CD4-positive, alpha-beta T cell treated with Interleukin-10 for 1 hour (primary cell): ENCODE measurements at places on chromosomes 2 and 18.

- no peak for DNase-seq
Measured at GRCh38 chr2:117057016-117057415, 757.5 kb upstream of the DDX18 start.

- no peak for DNase-seq
Measured at GRCh38 chr2:60858897-60859311, 22.5 kb upstream of the REL start.

GRCh38 chr2:42456126-42456839, 37.5 kb downstream of the KCNG3 start:
- DNase-seq: no peak

- DNase-seq: no peak
Measured at GRCh38 chr2:200596774-200597570, 11.2 kb downstream of the AOX1 start.

DNA sequence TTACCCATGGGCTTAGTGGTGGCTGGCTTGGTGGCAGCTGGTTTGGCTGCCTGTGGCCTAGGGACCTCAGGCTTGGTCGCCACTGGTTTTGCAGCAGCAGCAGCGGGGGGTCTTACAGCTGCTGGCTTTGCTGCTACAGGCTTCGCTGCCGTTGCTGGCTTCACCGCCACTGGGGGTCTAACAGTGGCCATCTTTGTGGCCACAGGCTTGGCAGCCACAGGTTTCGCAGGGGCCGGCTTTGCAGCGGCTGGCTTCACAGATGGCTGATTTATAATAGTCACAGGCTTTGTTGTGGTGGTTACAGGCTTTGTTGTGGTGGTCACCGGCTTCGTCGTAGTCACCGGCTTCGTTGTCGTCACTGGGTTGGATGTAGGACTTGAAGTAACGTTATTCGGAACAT, 77.8 kb downstream of the COL6A3 start:
- DNase-seq: no peak

DNA sequence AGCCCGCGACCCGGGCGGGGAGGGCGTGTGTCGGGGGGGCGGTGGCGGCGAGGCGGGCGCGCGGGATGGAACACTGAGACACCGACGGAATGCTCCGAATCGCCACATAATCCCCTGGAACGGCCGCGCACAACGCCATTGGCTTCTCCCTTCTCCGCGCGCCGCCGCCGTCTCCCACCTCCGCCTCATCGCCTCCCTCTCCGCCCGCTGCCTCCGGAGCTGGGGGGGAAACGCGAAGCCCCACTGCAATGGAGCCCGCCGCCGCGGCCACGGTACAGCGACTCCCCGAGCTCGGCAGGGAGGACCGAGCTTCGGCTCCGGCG, at the start of gene PHLPP1:
Gene PHLPP1, plus strand, starts transcription at position 106 of the 323 bp plus-strand sequence. Its CDS starts 143 bp downstream, at position 249.
- no peak for DNase-seq

GRCh38 chr2:3307901-3308300, 69.7 kb downstream of the EIPR1 start:
- no peak for DNase-seq

- no peak for DNase-seq
Measured at GRCh38 chr2:129721846-129722245, 257.6 kb upstream of the RAB6C start.

DNA sequence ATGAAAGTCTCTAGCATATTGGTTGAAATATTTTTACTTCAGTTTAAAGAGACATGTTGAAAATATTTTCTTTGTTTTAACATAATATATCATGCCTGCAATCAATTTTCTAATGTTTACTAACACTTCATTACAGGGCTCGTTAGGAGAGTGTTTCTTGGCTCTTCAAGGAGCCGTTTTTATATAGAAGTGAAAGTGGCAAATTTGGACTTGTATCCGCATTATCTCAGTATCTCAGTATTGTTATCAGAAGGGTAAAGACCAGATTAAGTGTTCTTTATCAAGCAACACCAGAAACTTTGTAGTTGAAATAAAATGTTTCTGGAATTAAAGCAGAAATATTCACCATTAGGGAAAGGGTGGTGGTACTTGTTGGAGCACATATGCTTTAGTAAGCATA, 97.8 kb downstream of the BABAM2 start:
- DNase-seq: no peak

DNA sequence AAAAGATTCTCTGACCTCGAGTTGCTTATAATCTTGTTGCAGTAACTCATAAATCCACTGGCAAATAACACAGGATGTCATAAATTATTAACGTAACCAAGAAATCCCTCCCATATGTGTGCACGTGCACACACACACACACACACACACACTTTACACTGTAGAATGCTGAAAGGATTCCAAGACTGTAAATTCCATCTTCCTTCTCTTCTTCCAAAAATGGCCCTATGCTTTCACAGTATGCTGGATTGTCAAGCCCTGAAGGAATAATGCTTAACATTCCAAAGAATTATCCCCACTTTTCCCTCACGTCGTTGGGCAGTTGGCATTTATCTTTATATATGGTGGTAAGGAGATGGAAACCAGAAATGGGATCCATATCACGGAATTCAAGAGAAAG, 117.5 kb upstream of the CRIM1 start:
- DNase-seq: no peak

GRCh38 chr2:26068602-26069298, 34.9 kb downstream of the RAB10 start:
- DNase-seq: peak; percentile 62

- no peak for DNase-seq
Measured at GRCh38 chr2:74328074-74328473, 15.1 kb downstream of the SLC4A5 start.

DNA sequence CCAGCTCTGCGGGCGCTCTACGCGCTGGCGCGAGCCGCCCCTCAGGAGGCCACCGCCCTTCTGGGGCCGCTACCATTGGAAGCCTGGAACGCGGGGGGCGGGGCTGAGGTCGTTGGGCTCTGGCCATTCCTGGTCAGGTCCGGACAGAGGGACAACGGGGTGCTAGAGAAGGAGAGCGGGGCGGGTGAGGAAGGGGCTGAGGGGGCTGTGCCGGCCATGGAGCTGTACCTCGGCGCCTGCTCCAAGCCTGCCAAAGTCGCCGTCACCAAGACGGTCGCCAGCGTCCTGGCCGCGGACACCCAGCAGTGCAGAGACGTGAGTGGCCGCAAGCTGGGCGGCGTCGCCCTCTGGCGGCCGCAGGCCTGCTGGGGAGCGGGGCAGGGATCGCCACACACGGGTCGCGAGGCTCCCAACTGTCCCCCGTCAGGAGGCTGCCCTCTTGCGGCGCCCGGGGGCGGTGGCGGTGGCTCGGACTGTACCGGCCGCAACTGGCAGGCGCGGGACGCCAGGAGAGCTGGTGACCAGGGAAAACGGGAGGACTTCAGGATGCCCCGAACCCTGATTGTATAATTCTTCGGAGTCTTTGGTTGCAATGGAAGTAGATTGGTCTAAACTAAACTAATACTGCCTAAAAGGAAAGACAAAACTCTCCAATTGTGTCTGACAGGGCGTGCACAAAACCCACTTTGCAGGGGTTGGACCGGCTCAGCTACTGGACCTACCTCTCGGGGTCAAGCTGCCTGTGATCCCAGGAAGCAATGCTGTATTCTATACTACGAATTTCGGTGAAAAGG, at the start of gene FSIP2:
Gene FSIP2, plus strand, starts transcription at position 126 of the 794 bp plus-strand sequence. Its CDS starts 91 bp downstream, at position 217.
- peak; percentile 3 for DNase-seq

DNA sequence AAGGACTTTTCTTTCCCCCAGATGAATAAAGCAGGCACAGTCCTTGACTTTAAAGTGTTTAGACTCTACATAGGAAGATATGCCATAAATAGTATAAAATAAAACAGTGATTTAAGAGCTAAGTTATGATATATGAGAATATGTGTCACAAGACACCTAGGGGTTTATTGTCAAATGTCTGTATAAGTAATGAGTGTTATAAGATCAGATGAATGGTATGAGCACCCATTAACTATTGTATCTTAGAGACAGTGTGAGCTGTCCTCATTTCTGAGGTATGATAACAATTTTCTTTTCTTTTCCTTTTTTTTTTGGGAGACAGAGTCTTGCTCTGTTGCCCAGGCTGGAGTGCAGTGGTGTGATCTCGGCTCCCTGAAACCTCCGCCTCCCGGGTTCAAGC, 365.3 kb downstream of the RND3 start:
- DNase-seq: no peak

DNA sequence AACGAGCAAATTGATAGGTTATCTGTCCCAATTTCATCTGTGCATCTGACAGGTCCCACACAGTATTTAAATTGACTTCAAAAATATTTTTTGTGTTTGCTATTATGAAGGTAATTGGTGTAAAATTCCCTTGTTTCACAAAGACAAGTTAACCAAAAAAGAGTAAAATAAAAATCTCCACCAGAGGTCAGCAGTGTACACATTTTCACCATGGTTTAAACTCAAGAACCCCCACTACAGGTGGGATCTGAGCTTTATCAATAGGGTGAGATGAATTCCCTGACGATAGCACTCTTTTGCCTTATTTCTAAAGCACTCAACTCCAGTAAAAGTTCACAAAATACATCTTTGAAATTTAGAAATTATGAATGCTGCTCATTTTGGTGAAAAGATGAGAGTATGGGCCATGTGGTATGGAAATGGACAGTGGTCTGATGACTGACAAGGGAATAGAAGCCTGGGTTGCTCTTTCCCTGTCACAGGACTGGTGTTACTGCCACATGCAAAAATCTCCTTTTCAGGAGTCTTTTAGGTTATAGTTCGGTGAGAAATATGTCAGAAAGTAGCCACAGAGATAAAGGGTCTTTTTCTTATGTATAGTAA, 68.0 kb downstream of the SERPINB8 start:
- DNase-seq: peak; percentile 24

DNA sequence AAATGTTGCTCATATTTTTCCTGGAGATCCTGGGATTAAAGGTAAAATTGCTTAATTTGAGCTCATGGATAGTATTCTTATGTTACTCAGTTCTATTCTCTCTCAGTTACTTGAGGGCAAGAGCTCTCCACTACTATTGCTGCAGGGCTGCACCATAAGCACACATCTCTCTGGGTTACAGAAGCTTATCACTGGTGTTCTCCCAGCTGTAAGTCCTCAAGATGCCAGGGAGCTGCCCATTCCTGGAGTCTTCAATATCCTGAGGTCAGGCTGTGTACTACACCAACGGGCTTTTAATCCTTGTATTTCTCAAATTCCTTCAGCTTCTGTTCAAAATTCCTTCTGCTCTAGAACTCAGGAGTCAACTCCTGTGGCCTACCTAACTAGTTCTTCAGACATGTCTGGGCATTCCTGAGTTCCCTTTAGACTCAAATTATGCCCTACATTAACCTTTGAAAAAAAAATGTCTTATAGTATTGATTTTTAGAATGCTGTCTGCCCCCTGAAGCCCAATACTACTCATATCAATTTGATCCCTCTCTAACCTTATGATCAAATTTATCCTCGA, 17.7 kb upstream of the COBLL1 start:
- no peak for DNase-seq

- DNase-seq: no peak
Measured at GRCh38 chr18:21004726-21005125, 106.9 kb downstream of the ROCK1 start.

DNA sequence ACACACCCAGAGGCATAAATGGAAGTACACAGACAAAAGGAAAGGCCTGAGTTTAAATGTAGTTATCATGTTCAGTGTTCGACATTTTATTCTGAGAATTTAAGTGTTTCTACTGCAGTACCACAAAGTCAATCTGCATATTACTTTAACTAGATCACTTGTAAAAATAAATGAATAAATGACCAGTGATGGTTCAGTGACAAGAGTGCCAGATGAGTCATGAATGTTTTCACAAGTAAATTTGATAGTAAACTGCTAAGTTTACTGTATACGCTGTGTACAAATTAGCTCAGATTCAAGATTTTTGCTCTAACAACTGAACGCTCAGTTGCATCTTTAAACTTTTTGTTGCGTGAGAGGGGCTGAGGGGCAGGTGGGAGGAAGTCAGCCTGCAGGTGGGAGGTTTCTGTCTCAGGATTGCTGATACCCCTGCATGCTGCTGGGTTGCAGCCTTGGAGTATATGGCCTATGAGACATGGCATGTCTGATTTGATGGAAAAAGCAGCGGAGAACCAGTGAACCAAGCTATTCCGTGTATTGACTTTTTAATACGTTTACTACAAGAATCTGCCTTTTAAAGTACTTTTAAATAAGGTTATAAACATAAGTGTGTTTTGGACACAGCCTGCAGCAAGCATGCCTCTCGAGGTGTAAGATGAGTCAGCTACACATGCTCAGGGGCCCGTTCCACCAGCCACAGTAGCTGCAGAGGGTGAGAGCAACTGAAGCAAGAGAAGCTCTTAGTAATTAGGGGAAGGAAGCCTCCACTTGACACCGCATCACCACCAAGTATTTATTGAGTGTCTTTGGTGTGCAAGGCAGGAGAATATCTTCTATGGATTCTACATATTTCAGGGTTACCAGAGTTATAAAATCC, 245.1 kb downstream of the NEDD4L start:
- DNase-seq: no peak

DNA sequence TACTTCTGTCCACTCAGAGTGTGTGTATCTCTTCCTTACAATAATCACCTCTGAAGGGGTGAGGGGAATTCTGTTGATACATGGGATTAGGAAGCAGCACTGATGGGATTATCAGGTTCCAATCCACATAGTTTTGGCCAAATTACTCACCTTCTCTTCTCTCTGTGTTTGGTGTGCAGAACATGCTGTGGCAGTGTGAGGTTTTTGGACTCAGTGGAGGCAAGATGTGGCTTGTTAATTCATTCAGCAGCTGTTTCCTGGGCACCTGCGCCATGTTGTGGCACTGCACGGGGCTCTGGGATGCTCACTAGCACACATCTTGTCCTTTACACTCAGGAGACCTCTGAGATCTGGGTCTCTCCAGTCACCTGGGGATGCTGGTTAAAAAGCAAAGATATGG, 350.3 kb upstream of the HS6ST1 start:
- no peak for DNase-seq

DNA sequence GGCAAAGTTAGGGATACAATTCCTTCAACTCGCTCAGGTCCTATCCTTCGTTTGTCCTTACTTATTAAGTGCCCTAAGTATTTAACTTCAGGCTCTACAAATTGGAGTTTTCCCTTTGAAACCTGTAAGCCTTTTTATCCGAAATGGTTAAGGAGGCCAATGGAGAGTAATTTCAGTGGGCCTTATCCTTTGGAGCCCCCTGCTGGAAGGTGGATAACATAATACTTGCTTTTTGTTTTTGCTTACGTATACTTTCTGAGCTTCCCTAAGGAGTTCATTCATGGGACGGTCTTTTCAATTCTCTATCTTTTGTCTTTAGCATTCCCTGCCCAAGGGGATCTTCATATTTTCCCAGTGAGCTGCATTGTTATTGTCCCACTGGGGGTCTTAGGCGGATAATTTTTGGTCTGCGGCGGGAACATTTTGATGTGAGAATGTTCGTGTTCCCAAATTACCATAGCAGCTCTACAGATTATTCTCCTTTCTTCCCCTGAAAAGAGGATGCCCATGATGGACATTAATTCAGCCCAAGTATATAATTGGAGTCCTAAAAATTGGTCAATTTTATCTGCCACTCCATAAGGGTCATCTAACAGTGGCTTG, 34.4 kb upstream of the TRAPPC8 start:
- DNase-seq: peak; percentile 58
